Panc1 (cell line): ENCODE measurements at places on chromosomes 5 and 9. TPM values are rescaled to one million over a fixed set of nuclear protein-coding genes. Genes with fewer than 3 reads are reported as not detected.

GRCh38 chr9:113352411-113352810, 3.1 kb downstream of the BSPRY start:
- no peak for DNase-seq

- no peak for DNase-seq
Measured at GRCh38 chr5:26889815-26890214, 148.6 kb downstream of the CDH9 start.

FGFR4 gene
- 7.5 TPM for total RNA-seq

ADAMTS16 gene
- 0.54 TPM for total RNA-seq

DNA sequence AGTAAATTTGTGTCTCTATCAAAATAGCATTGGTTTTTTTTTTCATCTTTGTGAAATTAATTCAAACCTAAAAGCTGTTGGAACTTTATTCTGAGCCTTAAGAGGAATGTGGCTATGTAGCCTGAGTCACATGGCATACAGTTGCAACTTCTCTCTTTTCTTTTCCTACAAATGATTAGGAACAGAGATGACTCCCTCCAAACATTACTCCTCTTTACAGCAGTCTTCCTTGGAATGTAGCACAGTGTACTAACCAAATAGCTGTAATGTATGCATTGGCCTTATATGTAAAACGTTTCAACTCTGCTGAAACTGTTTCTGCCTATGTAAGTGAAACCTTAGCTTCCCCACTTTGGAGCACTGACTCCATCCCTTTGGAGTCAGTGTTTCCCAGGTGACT, 100.9 kb upstream of the MAP1B start:
- no peak for DNase-seq

DNA sequence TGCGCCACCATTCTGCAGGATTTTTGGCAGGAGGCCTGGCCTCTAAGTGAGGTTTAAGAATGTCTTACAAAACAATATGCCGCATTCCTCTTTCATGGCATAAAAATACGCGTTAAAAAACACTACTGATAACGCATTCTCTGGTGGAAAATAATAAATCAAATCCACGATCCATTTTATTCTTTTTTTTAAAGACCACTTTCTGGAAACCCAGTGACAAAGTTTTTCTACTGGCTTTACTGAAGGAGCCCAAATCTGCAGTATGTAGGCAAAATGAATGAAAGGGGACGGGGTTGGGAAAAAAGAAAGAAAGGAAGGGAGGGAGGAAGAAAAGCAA, 2.0 kb downstream of the SV2C start:
- no peak for DNase-seq
